ENCODE measurements at places on chromosomes 4 and X.

GRCh38 chrX:113391875-113392274, 551.2 kb upstream of the AMOT start:
- no peak for DNase-seq

GRCh38 chr4:128979934-128980333, 113.4 kb downstream of the SCLT1 start:
- peak; percentile 82 for DNase-seq

- peak; percentile 58 for DNase-seq
Measured at GRCh38 chrX:150348365-150348764, 14.8 kb upstream of the MAMLD1 start.

GRCh38 chr4:145819853-145820181, 118.8 kb downstream of the ZNF827 start:
- no peak for DNase-seq

DNA sequence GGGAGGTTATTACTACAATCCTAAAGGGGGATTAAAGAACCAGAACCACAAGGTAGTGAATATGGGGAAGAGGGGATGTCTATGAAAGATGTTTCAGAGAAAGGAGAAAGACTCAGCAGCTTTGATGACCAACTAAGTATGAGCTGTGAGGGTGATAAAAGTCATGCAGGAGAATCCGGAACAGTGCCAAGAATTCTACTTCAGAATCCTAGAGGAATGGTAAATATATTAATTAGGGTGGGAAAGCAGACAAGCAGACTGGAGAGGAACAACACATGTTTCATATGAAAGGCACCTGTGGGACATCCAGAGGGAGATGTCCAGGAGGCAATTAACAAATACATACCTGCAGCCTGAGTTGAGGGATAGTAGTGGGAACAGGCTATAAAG, 642.2 kb upstream of the DIPK2B start:
- DNase-seq = no peak

GRCh38 chr4:74308215-74308614, at the start of gene EPGN:
Gene EPGN (plus strand): TSS chr4:74308470. CDS start chr4:74308534, 64 bp downstream.
- DNase-seq = no peak

DNA sequence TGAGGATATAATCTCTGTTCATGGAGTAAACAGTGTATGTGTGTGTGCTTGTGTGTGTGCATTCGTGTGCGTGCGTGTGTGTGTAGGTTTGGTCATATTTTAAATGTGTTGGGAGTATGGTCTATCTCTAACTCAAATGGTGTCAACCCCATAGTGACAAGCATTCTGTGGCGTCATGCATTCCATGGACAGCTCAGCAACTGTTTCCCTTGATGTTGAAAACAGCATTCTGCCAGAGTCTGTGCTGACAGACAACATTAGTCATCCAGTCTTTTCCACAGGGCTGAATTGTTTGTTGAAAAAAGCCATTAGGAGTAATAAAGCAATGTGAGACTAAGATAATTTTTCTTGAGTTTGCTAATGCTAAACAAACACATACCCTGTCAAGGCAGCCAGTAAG, 706.6 kb downstream of the PCDH19 start:
- no peak for DNase-seq

DNA sequence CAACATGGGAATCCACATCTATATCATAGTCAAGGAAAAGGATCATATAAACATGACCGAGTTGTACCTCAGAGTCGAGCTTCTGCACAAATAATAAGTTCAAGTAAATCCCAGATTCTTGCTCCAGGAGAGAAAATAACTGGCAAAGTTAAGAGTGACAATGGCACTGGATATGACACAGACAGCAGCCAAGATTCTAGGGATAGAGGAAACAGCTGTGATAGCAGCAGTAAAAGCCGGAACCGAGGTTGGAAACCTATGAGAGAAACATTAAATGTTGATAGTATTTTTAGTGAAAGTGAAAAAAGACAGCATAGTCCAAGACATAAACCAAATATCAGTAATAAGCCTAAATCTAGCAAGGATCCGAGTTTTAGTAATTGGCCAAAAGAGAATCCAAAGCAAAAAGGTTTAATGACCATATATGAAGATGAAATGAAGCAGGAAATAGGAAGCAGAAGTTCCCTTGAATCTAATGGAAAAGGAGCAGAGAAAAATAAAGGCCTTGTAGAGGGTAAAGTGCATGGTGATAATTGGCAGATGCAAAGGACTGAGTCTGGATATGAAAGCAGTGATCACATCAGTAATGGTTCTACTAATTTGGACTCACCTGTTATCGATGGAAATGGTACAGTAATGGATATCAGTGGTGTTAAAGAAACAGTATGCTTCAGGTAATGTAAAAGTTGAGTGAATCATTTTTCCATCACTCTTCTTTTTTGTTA, 50.4 kb downstream of the FABP2 start:
- no peak for DNase-seq

DNA sequence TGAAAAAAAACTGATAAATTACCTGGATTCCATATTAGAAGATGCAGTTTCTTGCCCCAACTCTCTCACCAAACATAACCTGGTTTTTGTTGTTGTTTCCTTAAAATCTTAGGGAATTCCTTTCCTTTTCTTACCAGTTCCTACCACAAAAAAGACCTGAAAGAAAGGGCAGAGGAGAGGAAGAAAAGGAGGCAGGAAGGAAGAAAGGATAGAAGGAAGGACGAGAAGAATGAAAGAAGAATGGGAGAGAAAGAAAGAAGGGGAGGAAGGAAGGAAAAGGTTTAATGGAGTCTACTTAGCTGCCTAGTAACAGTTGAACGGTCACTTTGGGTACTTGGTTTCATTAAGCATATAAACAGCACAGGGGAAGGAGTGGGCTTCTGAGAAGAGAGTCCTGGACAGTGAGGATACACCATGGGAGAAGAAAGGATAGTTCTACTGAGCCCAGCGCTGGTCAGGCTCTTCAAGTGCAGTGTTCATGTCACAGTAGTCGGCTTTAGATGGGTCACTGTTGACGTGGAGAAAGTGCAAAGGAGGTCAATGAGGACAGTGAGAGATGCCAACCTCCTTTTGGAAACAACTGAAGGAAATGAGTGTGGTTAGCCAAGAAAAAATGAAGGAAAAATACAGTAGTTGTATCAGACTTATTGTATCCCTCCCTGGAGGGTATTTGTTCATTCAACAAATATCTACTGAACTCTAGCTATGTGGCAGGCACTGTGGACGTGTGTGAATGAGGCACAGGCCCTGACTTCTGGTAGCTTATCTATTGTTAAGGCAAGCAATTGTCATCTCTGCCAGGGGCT, 1.1 kb upstream of the CHIC2 start:
- no peak for DNase-seq

- peak; percentile 74 for DNase-seq
Measured at GRCh38 chrX:49186125-49187027, at the start of gene PRICKLE3. Gene PRICKLE3 (minus strand): TSS chrX:49186373. CDS start chrX:49186297, 76 bp downstream.

GRCh38 chrX:31012509-31013025, 59.3 kb downstream of the FTHL17 start:
- DNase-seq = no peak

DNA sequence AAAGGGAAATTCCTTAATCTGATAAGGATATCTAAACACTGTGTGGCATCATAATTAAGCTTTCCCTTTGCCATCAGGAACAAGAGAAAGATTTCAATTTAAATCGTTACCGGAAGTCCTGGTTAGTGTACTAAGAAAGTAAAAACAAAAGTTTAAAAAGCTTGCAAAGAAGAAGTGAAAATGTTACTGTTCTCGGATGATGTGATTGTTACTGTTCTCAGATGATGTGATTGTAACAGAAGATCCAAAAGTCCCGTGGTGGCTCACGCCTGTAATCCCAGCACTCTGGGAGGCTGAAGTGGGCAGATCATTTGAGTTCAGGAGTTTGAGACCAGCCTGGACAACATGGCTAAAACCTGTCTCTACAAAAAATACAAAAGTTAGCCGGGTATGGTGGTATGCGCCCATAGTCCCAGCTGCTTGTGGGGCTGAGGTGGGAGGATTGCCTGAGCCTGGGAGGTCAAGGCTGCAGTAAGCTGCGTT, 62.5 kb downstream of the RGS12 start:
- no peak for DNase-seq

GRCh38 chr4:87309625-87310024, 13.1 kb downstream of the HSD17B13 start:
- DNase-seq = no peak

DNA sequence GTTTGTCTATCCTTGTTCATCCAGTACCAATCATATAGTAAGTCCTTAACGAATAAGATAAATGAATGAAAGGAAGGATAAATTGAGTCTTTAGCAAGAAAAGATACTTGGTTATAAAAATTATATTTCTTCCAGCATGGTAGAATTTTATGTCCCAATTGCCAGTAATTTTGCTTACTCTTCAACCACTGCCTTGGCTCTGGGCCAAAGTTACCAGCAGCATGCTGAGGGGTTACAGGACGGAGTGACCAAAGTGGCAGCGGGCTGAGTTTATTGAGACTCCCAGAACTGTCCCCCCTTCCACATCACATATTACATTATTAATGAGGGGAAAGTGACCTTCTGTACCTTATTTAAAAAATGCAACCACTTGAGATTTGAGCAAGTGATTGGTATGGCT, 121.7 kb downstream of the RASGEF1B start:
- DNase-seq = no peak

DNA sequence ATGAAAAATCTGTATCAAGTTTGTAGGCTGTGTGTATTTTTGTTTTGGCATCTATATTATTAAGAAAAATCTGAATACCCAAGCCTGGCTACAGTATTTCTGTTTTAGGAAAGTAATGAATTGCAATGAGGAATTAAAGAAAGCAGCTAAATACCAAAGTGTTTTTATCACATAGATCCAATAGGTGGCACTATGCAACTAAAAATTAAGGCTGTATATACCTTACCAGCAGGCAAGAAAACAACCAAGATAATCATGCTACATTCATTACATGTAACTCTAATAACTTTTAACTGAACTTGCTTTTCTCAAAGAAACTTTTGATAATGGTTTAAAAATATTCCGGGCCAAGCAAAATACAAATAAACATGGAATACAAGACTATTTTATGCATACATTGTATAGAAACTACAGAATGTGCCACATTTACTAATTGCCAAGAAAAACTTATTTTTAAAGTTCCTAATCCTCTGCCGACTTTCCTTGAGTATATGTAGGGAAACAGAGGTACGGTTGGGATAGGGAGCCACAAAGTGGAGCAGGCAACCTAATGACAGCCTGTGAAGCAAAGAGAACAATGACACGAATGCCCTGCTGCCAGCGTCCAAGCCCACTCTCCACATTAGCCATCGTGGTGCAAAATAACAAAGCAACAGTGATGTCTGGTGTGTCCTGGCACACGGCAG, 63.7 kb downstream of the SEC24D start:
- peak; percentile 56 for DNase-seq

- no peak for DNase-seq
Measured at GRCh38 chr4:137896221-137896737, 345.9 kb downstream of the SLC7A11 start.

DNA sequence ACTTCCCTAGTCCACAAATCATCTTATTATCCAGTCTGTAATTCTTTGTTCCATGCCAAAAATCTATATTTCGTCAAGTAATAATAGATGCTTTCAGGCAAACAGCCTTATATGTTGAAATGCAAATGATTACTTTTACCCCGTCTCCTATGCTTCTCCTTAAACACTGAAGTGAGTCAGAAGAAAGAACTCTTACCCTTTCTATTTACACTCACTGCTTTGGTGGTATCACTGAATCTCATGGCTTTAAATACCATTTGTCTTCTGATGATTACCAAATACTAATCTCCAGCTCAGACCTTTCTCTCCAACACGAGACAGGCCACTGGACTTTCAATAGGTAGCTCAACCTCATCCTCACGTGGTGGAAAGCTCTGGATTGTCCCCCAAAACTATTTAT, 558.1 kb downstream of the IL1RAPL1 start:
- no peak for DNase-seq

DNA sequence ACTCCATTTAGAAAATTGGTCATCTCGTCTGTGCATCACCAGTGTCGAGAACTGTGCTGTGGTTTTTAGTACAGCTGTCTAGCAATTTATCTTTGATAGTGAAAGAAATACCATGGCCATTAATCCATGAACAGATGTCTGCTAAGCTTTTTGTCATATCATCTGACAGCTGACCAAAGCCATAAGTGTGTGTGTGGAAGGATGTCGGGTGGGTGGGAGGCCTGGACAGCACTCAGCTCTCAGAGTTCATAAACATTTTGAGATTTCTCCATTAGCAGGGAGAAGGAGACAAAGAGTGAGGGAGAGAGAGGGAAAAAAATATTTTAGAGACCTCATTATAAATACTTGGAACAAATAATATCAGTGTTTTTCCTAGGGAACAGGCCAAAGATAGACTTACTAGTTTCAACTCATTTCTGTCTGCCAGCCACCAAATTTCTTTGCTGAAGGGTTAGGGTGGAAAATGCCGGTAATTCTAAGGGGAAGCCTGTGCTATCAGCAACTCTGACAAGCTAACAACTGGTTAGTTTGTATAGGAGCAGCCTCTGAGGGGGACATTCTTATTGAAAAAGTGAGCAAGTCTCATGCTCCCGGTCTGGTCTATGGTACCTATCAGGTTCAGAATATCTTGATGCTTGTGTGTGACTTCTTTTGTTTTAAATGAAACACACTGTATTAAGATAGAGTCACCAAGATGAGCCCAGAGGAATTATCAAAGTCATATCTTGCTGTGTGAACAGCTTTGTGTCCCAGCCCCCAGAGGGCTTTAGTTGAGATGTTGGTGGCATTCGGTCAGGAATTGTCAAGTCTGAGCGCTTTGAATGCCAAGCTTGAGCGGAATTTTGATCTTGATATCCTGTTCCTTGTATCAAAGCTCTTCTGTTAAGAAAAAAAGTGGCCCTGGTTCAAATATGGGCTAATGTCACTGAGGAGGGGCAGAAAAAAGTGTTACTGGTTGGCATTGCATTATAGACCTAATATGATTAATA, 41.9 kb upstream of the PDLIM3 start:
- no peak for DNase-seq

GRCh38 chr4:149145803-149146202, 669.8 kb downstream of the IQCM start:
- peak; percentile 80 for DNase-seq

GRCh38 chr4:123709336-123709735, 312.7 kb downstream of the SPRY1 start:
- no peak for DNase-seq
